Right renal cortex interstitium (tissue), 3 donors: ENCODE measurements at places on chromosomes 12 and 14. TPM values are rescaled to one million over a fixed set of nuclear protein-coding genes. Genes with fewer than 3 reads are reported as not detected.

DNA sequence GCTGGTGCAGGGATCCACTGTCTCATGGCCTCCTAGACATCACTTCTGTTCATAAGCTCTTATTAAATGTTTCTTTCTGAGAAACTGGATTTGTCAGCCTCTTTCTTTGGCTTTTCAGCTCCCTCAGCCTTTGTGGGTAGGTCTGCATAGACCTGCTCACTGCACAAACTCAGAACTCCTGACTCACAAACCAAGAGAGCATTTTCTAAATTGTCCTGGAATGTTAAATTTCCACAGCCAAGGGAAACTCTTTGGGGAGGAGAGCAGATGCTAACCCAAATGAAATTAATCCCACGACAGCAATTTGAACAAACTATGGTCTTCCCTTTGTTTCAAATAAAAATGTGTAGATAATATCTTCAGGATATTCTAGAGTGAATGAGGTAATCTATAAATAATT lies 19.5 kb upstream of the CERS5 start:
- DNase-seq = no peak

GRCh38 chr14:73717711-73718417 lies 3.7 kb upstream of the PNMA1 start:
- no peak for DNase-seq

Gene RDH16
- polyA plus RNA-seq = 0.68 TPM

DNA sequence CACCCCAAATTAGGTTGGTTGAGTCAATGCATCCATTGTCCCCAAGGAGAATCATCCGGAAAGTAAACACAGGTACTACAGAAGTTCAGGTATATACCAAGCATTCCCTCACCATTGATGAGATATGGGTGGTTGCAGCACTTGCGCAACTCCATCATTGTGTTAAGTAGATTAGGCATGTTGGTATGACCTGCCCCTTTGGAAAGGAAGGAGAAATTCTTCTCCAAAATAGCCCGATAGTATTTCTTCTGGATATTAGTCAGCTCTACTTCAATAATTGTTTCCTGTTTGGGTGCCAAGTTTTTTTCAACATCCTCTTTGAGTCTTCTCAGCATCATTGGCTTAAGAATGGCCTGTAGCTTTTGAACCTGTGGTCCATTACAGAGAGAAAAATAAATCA lies 21.3 kb upstream of the SUPT16H start:
- no peak for DNase-seq

DNA sequence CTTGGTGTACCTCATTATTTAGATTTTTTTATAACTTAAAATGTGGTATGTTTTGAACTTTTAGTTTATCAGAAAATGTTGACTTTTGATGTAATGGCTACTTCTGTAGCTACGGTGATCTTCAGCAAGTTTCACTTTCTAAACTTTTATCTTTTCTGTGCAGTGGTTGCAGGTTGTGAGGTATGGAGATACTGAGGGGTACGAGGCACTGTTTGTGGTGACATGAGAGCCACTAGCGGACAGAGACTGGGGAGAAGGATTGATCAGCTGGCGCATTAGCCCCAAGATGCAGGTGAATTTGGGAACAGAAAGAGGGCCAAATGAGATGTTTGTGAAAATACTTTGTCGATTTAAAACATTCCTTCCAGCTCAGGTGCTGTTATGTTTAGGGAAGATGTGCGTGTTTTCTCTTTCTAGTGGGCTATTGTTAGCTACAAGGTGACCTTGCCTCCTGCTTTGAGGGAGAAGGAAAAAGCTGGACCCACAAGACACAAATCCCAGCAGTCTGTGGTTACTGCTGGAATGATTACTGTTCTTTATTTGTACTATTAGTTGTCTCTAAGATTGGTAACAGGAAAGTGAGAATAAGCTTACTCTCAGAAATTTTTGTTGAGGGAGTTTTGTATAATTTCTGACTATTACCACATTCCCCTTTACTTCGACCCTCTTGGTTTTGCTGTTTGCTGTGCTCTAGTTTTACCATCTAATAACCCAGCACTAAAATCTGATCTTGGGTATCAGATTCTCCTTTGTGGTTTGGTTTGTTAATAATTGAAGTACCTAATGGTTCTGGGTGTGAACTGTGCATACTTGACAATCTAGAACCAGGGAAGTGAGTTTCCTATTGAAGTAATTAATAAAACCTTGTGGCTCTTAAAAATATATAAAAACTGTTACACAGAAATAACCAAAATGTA lies 61.7 kb downstream of the FBXO34 start:
- no peak for DNase-seq

DNA sequence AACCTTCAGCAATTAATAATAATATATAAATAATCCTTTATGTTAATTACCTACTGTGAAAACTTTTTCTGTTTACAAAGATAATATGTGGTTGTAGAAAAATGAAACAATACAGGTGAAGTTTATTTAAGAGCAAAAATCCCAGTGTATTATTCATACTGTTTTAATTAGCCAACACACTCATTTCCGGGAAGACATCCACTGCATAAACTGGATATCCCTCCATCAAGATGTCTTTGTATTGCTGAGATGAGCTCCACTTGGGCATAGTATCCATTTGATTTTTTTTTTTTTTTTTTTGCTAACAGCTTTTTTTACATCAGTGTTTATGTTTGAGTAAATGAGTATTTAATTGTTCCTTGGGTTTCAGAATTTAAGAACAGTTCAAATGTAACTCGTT lies 13.7 kb upstream of the DERA start:
- no peak for DNase-seq
